ENCODE measurements at places on chromosomes 3 and 15.

- ATAC-seq, result no peak
These were observed 218.7 kb upstream of the SGO1 start for GRCh38 chr3:20404741-20405100.

DNA sequence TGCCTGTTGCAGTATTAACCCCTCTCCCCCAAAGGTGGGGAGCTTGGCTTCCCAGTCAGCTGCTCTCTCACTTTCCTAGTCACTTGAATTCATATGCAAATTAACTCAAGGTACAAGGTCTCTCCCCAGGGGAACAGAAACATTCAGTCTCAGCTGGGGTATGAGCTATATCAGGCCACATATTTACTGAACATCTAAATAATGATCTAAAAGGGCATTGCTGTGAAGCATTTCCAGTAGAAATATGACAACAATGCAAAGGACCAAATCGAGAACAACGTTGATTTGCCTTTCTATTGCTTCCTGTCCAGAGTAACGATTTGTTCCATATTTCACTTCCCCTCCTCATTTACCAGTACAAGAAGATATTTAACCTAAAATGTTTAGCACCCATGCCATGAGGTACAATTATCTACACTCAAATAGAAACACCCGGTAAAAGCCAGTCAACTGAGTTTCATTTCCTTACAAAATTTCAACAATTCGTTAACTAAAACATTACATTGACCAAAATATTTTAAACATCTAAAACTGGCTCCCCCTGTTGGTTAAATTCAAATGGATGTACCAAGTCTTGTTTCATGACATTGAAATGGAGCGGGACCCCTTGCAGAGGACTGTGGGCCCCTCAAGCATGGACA is 36.5 kb upstream of the KLHL6 start:
- no peak for ATAC-seq

DNA sequence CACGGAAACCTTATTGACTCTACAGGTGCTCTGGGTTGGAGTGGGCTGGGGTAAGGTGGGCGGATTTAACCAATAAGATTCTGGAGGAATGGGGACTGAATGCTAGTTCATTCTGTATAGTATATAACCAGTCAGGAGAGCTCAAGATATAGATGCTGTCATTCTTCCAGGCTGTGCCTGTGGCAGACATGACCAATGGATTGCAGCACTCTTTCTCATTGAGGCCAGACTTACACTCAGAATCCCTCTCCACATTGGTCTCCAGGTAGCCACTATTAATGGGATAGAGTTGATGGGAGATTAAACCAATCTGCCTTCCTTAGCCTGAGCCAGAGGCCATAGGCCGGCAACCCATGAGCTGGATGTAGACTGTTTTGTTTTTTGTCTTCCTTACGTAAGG is 82.8 kb upstream of the MEF2A start:
- no peak for ATAC-seq

- ATAC-seq, result peak; percentile 6
These were observed at the start of gene BDH1 for GRCh38 chr3:197555281-197556261. TSS of gene BDH1 (minus strand) at chr3:197555968. CDS start at chr3:197546443, 9,525 bp downstream.

DNA sequence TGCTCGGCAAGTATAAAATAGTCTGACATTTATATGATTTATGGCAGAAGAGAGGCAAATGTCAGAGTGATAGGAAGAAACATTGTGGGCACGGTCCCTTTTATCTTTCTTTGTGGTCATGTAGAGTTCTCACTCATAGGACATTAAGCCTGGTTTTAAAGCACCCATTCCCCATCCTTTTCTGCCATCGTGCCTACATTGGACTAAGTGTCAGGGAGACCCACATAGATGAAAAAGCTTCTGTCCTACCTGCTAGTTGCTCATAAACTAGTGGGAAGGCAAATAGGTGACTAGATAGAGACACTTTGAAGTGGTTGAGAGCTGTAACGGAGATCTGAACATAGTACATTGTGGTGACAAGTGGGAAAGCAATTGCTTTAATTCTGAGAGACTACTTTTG is 155.7 kb downstream of the B3GALNT1 start:
- no peak for ATAC-seq

DNA sequence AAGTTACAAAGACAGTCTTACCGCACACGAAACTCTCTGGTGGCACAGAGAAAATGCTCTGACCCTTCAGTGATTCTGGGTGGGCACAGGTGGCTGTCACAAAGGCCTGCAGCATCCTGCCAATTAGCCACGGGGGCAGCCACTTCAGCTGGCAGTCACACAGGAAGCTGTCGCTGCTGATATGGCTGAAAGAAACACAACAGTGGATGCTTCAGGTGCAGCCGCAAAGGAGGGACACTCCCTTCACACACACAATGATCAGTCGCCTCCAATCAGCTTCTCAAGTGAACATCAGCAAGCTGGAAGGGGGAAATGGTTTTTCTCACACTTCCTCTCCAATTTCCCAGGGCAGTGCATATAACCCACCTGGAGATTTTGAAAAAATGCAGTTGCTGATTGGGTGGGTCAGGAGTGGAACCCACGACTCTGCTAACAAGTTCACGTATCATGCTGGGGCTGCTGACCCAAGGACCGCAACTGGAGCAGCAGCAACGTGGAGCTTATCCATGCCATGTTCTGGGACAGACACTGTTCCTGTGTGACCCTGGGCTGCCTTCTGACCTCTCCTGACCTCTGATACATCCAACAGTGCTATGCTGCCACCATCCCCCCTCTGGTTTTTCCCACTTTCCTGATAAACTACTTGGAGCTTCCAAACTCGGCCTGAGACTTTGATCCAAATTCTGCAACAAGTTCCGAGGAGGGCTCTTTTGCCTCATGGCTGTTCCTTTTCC is 106.6 kb downstream of the LRIG1 start:
- ATAC-seq, result no peak

- no peak for ATAC-seq
These were observed 203.7 kb downstream of the SLC9A9 start for GRCh38 chr3:143644370-143645089.

DNA sequence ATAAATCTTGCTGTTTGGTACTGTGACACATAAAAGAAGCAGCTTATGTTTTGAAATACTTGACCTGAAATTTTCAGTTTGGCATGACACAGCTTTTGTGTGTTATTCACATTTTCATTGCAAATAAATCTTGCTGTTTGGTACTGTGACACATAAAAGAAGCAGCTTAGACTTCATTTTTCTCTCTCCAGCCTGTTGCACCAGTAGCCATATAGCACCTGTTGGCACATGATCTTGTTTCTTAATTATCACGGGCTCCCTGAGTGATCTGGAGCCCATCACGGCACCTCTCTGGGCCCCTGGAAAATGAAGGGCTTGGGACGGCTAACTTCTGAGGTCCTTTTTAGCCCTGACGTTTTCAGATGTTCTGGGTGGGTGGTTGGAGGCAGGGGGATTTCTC is 77.4 kb upstream of the SLCO3A1 start:
- no peak for ATAC-seq

DNA sequence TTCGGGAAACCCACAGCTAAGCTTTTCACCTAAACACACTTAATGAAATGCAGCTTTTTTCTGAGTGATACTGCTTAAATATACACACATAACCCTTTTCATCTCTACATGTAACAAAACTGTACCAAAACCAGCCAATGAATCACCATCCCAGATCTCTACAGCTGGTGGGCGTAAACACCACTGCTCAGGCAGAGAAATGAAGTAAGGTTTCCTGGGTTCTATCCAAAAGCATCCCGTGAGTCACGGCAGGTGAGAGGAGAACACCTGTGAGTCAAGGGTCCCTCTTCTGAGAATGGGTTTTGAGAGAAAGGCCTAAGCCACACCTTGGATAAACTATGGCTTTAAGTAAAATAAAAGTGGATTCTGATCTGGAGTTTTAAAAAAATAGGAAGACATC is 2.6 kb downstream of the CLDN1 start:
- ATAC-seq, result no peak

DNA sequence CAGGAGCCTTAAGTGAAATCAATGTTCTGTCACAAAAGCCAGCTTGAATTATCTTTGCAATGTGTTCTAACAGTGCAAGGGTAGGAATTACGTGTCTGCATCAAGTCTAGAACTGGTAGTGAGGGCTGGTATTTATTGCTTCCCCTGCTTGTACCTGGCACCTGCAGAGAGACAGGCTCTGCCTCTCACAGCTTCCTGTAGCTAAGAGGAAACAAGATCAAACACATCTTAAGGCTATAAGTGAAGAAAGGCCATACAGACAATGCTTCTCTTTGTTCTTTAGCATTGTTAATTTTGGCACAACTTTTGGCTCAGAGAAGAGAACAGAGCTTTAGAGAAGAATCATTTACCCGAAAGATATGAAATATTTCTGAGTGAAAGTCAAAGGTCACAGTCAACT is 479.9 kb downstream of the GRM7 start:
- no peak for ATAC-seq

GRCh38 chr3:72234391-72234790 is 449.4 kb upstream of the PROK2 start:
- peak; percentile 90 for ATAC-seq

DNA sequence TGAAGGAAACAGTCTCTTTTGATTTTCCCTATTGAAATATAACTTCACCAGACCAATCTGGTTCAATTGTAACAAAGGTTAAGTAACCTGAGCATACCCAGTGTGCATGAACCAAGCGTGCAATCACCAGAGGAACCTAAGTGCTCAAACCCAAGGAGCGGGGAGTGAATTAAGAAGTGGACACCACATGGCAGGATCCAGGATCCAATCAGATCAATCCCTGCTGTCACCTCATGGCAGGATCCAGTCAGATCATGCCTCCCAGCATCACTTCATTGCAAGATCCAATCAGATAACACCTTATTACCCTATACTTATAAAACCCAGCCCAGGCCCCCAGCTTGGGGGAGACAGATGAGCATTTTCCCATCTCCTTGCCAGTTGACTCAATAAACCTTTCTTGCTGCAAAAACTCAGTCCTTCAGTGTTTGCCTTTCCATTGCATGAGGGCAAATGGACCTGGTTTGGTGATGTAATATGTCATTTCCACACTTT is 38.9 kb upstream of the RNU6-1 start:
- ATAC-seq, result no peak

DNA sequence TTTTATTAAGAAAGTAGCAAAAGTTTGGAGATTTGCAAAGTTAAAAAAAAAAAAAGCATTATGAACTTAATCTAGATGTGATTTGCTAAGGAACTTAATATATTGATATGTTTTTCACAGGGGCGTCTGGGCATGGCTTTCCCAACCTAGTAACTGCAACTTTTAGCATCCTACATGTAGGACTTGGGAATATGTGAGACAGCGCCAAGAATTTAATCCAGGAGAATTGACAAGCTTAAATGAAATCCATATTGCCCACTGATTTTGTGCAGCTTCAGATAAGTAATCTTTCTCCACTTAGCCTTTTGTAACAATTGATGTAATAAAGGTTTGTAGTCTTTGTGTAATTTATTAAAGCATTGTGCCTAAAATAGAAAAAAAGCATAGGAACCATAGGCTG is 982 bp upstream of the GABPB1 start:
- no peak for ATAC-seq

- no peak for ATAC-seq
These were observed 290.6 kb downstream of the ADAMTS17 start for GRCh38 chr15:100050877-100051786.

DNA sequence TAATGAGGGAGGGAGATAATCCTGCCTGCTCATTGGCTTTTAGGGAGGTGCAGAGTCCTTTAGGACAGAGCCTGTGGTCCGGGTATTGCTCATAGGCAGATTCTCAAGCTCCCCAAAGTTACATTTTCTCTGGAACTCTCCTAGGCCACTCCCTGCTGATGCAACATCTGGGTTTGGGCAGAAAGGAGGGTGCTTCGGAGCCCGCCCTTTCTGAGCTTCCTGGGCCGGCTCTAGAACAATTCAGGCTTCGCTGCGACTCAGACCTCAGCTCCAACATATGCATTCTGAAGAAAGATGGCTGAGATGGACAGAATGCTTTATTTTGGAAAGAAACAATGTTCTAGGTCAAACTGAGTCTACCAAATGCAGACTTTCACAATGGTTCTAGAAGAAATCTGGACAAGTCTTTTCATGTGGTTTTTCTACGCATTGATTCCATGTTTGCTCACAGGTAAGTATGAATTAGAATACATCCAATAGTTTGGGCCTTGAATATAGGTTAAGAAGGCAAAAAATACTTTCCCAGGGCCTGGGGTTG is at the start of gene IL20RB:
TSS of gene IL20RB (plus strand) at position 233 of the 538 bp plus-strand sequence. CDS start at position 364, 131 bp downstream.
- peak; percentile 51 for ATAC-seq

DNA sequence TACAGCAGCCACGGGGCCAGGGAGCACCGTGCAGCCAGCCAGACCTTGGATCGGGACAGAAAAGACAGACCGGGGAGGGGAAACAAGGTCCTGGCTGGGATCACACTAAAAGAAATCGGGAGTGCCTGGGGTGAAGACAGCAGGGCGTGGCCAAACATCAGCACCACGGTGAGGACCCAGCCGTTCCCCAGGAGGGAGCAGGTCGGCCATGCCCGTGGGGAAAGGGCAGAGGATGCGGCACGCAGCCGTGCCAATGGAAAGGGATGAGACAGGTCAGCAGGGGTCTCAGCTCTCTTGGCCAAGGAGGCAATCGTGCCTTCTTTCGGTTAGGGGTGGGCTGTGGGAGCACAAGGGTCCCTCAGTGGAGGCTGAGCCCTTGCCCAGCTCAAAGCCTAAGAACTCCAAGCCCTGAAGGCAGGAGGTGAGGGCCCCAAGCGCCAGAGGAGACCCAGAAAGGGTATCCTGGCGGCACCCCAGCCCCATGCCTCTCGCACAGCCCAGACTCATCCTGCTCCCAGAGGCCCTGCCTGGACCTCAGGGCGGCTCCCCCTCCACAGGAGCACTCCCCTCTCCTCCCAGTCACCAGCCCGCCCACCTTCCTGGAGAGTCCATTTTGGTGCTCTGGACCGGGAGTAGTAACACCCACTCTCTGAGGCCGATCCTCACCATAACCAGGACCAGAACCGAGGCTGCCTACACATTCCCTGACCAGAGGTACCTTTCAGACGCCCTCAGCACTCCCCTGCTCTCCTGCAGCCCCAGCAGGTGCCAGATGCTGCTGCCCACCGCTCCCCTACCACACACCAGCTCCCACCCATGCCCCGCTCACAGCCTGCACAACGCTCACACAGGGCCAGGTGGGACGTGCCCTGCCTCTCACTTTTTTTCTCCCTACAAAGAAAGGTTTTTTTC is 23.2 kb upstream of the OCA2 start:
- ATAC-seq, result no peak

DNA sequence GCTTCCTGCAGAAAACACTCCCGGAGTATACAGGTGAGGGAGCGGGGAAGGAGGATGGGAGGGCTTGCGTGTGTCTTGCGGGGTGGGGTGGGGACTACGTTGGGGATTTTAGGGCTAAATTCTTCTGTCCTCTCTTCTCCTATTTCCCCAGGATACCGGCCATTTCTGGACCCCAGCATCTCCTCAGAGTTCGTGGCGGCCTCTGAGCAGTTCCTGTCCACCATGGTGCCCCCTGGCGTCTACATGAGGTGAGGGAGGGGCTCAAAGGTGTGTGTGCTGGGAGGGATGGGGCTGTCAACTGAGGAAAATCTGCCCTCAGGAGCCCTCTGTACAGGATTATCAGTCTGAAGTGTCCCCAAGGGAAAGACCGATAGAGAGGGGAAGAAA is 6.6 kb downstream of the DUOX1 start:
- ATAC-seq, result no peak

DNA sequence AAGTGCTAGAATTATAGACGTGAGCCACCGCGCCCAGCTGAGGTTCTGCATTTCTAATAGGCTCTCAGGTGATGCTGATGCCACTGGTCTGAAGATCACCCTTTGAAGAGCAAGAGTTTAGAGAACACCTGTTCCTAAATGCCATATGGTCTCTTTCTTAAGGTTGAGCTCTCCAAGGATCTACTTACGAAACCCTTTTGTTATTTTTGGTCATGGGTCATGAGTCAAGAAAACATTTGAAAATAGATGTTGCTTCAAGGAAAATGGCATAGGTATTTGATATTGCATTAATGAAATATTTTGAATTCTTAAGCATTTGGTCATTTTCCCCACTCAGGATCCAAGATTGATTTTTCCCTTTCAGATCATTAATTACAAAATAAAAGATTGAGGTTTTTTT is 74.7 kb upstream of the SOX2 start:
- ATAC-seq, result no peak

All from gastroesophageal sphincter (tissue), 4 donors.